ENCODE measurements at places on chromosomes 6 and 20.

- DNase-seq = no peak
Measured at GRCh38 chr6:167683028-167683862, 143.5 kb upstream of the AFDN start.

GRCh38 chr6:11947575-11947974 is 64.5 kb upstream of the HIVEP1 start:
- no peak for DNase-seq

GRCh38 chr20:49892260-49892659 is 23.1 kb downstream of the SPATA2 start:
- no peak for DNase-seq

- no peak for DNase-seq
Measured at GRCh38 chr6:36729161-36729524, 31.5 kb downstream of the RAB44 start.

DNA sequence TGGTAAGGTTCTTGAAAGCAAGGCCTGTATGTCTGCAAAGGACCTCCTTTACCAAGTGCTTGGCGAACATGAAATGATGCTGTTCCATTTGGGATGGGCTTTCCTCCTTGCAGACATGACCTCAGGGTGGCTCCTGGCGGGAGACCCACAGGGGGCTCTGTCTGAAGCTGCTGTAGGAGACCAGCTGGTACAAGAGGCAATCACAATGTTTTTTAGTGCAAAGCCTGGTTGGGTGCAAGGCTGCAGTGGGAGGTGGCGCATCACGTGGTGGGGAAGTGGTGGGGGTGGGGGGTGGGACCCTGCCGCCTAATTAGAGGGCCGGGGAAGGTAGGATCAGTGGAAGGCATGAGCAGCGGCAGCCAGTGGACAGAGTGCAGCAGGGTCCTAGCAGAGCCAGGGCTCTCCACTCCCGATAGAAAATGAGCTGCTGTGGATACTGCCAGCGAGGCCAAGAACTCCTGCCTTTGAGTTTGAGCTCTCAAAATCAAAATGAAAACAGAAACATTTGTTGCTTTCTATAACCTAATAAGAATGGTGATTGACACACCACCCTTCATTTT is 9.1 kb upstream of the ARMC2 start:
- no peak for DNase-seq

GRCh38 chr20:51943761-51944160 is 141.4 kb upstream of the SALL4 start:
- no peak for DNase-seq

DNA sequence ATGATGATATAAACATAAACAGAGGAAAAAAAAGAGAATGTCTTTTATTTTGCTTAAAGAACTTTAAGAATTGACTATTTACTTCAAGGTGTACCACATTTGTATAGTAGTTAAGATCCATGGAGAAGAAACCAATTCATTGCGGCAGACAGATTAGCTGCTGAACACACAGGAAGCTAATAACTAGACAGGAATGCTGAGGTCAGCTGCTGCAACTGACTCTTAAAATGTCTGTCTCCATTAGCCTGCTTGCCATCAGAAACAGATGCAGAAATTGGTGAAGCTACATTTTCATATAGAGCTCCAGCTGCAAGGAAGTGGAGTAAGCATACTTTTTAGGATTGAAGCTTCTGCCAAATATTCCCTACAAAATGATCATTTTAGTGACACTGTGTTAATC is 939.5 kb downstream of the EPHA7 start:
- no peak for DNase-seq

DNA sequence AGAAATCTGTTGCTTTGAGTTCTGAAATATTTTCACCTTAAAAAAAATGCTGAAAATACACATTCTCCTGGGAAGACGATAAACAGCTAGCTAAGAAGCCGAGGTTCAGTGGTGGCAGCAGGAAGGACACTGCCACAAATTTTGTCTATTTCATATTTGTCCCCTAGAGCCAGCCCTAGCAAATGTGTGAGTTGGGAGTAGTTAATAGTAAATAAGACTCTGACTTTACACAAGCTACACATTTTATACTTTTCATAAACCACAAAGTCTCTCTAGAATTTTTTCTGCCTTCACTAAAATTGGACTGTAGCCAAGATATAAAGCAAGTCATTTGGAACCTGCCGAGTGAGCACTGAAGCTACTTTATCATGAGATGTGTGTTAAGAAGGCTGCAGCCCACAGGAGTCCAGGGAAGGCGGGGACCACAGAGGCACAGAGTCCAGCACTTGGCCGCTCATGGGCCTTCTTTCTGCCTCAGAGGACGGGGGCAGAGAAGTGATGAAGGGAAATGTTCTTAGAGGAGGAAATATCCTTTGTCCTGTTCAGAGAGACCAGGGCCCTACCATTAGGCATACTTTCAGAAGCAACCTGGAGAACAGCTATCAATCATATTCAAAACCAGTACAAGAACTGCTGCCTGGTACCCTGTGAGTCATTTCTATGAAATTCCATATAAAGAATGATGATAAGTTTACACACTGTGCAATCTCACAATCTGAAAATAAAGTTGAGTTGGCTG is 241.7 kb upstream of the TAB2 start:
- DNase-seq = no peak

DNA sequence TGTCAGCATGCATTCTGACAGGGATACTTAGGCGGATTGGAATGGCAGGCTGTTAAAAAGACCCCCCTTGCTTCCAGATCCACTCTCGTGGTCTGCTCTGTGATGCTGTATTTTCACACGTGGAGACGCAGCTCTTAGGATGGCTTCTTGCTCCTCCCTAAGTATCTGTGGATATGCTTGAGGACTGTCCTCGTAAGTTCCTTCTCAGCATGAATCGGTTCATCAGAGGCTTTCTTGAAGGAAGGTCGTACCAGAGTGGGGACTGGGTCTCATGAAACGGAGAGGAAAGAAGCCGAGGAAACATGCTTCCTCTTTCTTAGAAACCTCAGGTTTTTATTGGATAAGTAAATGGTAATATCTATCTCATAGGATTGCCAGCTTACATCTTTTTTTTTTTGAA is 220.4 kb downstream of the FARS2 start:
- no peak for DNase-seq

DNA sequence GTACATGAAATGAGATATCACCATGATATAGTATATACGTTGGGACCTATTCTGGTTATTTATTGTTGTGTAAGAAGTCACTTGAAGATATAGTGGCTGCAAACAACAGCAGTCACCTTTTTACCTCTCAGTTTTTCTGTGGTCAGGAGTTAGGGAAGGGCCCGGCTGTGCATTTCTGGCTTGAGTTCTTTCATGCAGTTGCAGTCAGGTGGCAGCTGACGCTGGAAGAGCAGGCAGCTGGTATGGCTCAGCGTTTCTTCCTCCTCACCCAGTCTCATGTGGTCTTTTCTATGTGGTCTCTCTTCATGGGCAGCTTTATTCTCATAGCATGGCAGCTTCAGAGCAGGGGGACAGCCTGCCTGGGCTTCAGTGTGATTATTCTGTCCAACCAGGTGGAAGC is 154.4 kb downstream of the PLCB4 start:
- no peak for DNase-seq

GRCh38 chr6:156359912-156360311 is 417.3 kb upstream of the ARID1B start:
- DNase-seq = no peak

GRCh38 chr6:158963020-158963808 is 36.8 kb downstream of the RSPH3 start:
- no peak for DNase-seq

DNA sequence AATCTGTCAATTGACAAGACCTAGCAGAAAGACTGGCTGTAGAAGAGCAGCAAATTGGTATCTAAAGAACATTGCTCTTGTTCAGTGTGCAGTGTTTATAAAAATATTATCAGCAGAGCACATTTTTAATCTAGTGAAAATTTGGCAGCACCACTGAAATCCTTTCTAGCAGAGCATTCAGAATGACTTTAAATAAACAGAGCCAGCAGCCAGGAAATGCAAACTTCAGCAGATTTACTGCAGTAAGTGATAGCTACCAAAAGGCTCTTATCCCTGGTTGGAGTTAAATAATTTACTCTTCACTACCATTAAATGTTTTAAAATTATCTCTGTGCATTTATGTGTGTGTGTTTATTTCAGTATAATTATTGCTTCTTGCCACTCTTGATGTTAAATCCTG is 590.9 kb upstream of the CITED2 start:
- no peak for DNase-seq

GRCh38 chr20:20003031-20003954 is 13.9 kb upstream of the NAA20 start:
- no peak for DNase-seq

GRCh38 chr20:58684291-58684690 is 8.3 kb upstream of the NPEPL1 start:
- no peak for DNase-seq

- no peak for DNase-seq
Measured at GRCh38 chr6:42375007-42375635, 76.6 kb downstream of the TRERF1 start.

DNA sequence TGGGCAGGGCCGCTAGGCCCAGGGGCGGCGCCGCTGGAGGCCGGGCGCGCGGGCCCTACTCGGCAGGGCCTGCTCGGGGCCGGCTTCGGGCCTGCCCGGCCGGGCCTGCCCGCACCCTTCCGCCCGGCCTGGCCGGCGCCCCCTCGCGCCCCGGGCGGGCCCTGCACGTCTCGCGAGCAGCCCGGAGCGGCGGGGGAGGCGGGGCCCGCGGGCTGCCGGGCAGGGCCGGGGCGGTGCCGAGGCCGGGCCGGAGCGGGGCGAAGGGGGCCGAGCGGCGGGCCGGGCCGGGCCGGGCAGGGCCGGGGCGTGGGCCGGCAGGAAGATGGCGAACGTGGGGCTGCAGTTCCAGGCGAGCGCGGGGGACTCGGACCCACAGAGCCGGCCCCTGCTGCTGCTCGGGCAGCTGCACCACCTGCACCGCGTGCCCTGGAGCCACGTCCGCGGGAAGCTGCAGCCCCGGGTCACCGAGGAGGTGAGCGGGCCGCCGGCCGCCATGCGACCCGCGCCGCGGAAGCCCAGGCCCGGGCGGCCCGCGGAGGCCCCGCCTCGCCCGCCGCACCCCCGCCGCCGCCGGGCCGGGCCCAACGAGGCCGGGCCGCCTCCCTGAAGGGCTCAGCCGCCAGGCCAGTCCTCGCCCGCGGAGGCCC is at the start of gene NPEPL1:
Gene NPEPL1, plus strand, starts transcription at position 222 of the 647 bp plus-strand sequence. Its CDS starts 101 bp downstream, at position 323.
- DNase-seq = peak; percentile 32

DNA sequence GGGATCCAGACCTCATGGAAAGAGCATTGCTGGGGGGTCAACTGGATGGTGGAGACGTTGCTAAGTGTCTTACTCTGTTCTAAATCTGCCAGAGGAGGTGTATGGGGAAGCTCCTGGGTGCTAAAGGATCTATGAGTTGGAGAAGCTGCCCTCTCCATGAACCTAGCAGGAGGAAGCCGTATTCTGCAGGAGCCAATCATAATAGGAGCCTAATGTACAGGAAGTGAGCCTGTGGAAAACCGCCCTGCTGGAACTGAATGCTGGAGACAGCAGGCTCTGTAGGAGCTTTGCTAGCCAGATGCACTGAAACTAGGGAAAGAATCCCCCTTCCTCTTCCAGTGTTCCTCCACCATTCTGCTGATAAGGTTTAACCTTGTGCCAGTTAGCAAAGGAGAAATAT is 10.9 kb downstream of the CASP8AP2 start:
- no peak for DNase-seq

GRCh38 chr6:8844968-8845367 is 409.6 kb upstream of the SLC35B3 start:
- DNase-seq = no peak

DNA sequence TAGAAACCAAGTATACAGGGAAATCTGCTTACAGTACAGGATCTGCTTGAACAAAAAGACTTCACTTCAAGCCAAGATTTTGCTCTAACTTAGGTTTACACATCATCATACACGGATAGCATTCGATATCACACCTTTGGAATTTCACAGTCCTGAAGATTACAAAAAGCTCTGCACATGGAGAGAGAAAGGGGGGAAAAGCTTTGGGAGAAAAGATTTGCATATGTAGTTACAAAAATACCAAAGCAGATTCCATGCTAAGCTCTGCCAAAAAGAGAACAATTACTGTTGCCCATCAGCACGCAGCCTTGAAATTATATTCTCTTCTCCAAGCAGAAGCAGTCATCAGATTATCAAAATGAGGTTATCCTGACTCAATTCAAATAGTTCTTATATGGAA is 62.0 kb downstream of the HIVEP2 start:
- DNase-seq = no peak

GRCh38 chr6:53587291-53587690 is 42.4 kb upstream of the GCLC start:
- no peak for DNase-seq

- DNase-seq = no peak
Measured at GRCh38 chr6:142349215-142349823, 47.5 kb downstream of the ADGRG6 start.

DNA sequence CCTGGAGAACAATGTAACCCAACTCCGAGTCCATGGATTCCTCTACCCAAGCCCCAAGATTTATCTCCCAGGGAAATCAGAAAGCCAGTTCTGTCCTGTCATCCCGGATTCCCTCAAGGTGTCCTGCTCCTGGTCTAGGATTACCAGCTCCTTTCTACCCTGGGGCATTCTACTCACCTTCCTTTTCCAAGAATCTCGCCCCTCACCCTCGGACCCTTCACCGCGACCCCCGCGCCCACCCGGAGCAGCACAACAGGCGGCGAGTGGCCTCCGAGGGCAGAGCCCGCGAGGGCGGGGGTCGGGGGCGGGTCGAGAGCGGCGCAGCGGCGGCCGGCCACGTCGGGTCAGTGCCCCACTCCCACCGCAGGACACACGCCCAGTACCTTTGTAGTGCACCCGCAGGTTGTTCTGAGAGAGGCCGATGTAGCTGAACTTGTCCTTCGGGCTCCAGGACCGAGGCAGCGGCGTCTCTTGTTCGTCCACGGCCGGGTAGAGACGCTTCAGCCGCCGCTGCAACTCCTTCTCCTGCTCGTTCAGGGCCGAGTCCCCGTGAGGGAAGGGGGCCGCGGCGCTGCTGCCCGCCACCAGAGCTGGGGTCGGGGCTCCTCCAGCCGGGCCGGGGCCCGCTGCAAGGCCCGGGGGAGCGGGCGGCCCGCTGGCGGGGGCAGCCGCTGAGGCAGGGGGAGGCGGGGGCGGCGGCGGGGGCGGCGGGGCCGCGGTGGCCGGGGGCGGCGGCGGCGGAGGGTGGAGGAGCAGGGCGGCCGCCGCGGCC is 897 bp downstream of the RANBP9 start:
- DNase-seq = no peak

DNA sequence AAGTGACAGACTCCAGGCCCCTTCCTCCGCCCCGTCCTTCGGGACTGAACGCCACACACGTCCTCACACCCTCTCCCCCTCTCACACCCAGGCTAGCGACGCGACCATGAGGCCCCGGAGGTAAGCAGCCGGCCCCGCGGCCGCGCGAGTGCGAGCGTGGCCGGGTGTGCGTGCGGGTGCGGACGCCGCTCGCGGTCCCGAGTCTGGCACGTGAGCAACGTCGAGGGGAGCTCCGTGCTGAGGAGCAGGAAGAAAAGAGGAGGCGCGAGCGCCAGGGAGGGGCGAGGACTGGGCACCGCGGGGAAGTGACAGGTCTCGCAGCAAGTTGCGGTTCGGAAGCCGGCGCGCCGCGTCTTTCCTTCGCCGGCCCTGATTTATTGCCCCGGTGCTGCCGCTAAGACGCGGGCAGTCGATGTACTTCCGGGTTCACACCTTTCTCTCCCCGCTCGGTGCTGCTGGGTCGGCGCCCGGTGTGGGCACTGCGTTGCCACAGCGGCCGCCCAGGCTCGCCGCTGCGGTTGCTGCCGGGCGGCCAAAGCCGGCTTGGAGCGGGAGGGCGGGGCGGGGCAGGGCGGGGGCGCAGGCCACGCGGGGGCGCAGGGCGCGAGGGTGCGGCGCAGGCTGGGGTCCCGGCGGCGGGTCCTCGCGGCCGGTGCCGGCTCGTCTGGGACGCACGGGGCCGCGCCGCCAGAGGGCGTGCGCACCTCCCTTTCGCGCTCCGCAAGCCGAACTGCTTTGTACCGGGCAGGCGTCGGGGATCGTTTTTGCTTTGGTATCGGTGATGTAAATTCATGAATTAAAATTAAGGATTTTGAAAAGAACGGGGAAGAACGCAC is 15.8 kb upstream of the LIN28B start:
- DNase-seq = no peak

Data from stimulated activated CD4-positive, alpha-beta T cell treated with anti-CD3 and anti-CD28 coated beads, Interleukin-1b, Interleukin-23, amount 100 ng/mL, for 24 hours (primary cell).